Brain (organoid and tissue), 16 donors: ENCODE measurements at places on chromosomes 4 and X. TPM values are rescaled to one million over a fixed set of nuclear protein-coding genes. Genes with fewer than 3 reads are reported as not detected.

- DNase-seq: no peak
These were observed 71.6 kb downstream of the RASL11B start for GRCh38 chr4:52933738-52934137.

DNA sequence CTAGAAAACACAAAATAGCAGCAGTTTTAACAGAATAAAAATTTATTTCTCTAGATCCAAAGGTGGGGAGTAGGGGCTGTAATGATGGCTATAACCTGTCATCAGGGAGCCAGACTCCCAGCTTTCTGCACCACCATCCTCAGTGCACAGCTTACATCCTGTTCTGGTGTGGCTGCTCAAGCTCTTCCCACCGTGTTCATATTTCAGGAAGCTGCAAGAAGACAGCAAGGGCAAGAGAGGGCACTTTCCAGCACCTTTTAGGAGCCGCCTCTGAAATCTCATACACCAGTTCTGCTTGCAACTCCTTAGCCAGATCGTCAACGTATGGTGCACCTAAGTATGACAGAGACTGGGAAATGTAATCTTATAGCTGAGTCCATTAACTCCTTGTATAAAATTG is 253.7 kb downstream of the CENPC start:
- no peak for DNase-seq

- DNase-seq: no peak
These were observed 23.9 kb downstream of the STIM2 start for GRCh38 chr4:26884486-26884988.

DNA sequence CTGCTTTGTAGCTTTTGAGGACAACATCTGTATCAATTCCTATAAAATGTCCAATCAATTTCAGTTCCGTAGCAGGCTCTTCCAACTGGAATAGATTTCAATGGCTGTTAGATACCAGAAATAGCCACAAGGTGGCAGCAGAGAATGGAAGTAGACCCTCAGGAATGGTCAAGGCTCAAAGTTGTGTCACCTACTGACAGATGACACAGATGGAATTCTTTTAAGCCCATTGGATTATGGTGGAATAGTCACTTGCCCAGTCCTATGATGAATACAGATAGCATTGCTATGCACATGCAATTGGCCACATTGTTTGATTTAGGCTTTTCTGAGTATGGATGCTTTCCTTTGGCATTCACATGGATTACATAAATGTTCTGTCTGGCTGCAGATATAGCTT is 130.4 kb upstream of the RADX start:
- DNase-seq: peak; percentile 79

- DNase-seq: no peak
These were observed 1095.2 kb upstream of the POU3F4 start for GRCh38 chrX:82412858-82413257.

DNA sequence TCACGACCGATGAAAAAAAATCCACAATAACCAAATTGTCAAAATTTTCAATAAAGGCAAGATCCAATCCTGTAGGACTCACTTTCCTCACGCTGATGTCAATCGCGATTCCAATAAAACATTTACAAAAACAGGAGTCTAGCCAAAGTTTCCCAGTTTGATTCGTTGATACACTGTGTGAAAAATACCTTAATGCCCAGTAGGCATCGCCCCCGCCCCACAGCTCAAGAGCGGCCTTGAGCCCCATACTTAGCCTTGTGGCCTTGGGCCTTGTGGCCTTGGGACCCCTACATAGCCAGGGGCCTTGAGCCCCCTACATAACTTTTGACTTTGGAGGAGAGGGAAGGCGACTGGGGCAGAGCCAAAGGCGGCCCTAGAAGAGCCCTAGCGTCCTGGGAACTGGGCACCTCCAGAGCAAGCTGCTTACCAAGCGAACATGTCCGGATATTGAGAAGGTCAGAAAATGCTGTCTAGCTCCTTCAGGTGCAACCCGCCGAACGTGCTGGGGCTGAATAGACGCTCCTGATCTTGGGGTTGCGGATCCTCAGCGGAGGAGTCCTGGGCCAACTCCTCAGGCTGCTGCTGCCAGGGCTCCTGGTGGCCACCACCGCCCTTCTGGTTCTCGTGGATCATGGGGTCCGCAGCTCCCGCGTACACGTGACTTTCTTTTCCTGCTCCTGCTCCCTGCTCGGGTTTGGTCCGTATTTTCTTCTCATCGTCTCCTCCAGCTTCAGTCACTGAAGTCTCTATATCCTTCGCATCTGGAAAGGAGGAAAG is 62.9 kb downstream of the RHOXF2B start:
- no peak for DNase-seq

- DNase-seq: no peak
These were observed 206.1 kb upstream of the NEIL3 start for GRCh38 chr4:177103619-177104018.

Gene KCNIP4
- polyA plus RNA-seq: 4.0 TPM

Gene NOX1
- not detected for polyA plus RNA-seq

GRCh38 chr4:7607156-7607910 is 172.6 kb upstream of the PSAPL1 start:
- DNase-seq: no peak

Gene FUNDC2
- polyA plus RNA-seq: 150 TPM

GRCh38 chr4:35151816-35152572 is 1092.3 kb downstream of the ARAP2 start:
- DNase-seq: no peak

DNA sequence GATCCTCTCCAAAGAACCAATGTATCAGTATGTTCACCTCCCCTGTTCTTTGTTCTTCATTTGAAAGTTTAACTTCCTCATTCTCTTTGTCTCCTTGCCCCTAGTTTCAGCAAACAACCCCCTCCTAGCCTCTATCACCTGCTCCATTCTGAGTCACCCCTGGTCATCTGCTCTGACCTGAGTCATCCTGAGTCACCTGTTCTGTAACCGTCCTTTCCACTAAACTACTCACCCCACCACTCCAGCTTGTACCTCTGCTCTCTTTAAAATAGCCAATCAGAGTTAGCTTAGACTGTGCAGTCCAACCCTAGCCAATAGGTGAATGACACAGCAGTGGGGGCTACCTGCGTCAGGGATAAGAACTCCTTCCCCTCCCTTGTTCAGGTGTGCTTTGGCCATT is 249.8 kb upstream of the AADAT start:
- DNase-seq: no peak

- no peak for DNase-seq
These were observed 156.6 kb upstream of the TLL1 start for GRCh38 chr4:165716472-165716871.

Gene BRS3
- polyA plus RNA-seq: not detected

Gene HSPA4L
- 1.6 TPM for polyA plus RNA-seq

Gene IL13RA1
- 7.6 TPM for polyA plus RNA-seq

DNA sequence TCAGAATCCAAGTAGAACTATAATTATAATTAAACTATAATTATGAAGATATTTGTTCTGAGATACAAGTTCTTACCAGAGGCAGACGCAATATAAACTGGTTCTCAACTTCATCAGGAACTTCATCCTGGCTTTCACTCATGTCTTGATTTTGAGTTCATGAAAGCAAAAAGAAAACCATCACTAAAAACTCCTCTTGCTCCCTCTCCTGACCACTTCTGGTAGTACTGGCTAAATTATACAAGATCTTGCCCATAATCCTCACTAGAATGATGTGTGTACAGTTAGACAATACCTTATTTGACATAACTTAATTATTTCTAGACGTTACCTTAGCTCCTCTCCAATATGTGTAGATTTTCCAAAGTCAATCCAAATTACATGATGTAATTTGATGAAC is 3.7 kb downstream of the TAF7L start:
- DNase-seq: peak; percentile 40

DNA sequence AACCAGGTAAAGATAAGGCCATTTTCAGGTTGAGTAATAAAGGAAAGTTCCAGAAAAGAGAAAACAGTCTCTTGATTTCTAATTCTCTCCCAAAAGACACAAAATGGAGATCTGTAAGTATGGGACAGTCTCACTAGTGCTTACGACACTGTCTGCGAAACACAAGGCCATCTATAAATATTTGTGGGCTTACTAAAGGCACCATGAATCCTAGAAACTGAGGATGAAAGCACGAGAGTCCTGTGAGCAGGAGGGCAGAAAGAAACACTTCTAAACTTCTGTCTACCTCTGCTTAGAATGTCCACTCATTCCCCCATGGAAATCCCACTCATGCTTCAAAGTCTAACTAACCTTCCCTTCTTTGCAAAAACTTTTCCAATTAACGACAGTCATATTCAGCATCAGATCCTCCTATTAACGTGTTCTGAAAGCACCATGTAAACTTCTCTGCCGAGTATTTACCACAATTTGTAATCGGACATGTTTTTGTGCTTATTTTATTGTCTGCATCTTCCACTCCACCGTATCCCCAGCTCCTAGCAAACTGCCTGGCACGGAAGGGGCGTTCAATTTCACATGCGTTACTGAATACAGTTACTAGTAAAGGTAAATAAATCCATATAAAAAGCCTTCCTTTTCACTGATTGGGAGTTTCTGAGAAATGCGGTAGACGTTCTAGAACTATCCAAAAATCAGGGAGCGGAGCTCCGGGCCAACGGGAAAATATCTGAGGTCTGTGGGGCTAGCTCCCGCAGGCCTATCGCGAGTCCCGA is 665 bp downstream of the PSMD10 start:
- no peak for DNase-seq

DNA sequence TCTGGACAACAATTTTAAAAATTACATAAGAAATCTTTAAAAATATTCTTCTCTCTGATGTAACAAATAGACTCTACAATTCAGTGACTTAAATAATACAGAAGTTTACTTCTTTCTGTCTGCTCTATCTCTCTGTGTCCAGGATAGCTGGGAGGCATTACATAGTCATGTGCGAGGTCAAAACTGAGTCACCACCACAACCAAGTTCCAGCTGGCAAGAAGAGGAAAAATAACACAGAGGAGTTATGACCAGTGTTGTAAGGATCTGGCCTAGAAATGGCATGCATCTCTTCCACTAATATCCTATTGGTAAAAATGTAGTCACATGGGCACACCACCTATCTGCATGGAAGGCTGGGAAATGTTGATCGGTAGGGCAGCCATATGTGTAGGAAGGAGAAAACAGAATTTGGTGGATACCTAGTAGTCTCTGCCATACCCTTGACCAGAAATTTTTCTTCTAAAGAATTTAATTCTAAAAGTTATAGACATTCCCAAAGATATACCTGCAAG is 39.4 kb upstream of the WDFY3 start:
- DNase-seq: no peak

Gene MEPE
- not detected for polyA plus RNA-seq

Gene CFP
- 1.1 TPM for polyA plus RNA-seq

- peak; percentile 23 for DNase-seq
These were observed 336.1 kb upstream of the BOD1L1 start for GRCh38 chr4:13963601-13964000.

Gene ZDHHC9
- 57.9 TPM for polyA plus RNA-seq

GRCh38 chr4:155489271-155489670 is 112.5 kb upstream of the MAP9 start:
- no peak for DNase-seq

GRCh38 chr4:84767168-84767567 is 184.2 kb downstream of the CDS1 start:
- no peak for DNase-seq

Gene MAGEE2
- polyA plus RNA-seq: 0.56 TPM

GRCh38 chr4:91123742-91124141 is 996.5 kb downstream of the CCSER1 start:
- DNase-seq: no peak

Gene GPR50
- polyA plus RNA-seq: not detected

DNA sequence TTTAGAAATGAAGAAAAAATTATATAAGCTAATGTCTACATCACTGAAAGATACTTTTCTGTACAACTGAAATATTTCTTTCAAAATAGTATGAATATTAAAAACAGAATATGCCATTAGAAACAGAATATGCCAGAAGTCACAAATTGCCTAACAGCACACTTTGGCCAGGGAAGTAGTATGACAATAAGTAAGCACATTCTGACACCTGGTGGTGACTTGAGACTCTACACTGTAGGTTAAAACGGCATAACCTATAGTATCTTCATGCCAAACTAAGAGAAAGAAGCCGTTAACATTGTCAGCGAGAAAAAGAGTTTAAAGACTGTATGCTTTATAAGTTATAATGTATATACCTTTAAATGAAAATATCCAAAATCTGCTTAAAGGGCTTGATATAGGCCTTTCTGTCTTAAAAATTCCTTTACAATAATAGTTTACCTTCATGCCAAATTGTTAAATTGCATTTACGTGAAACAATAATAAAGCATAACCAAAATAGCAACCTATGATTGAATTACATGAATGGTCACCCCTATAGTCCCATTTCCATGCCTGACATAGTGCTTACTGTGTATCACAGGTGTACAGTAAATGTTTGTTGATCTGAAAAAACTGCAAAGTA is 32.8 kb downstream of the FAM13A start:
- DNase-seq: peak; percentile 86

- no peak for DNase-seq
These were observed 25.0 kb downstream of the TLR6 start for GRCh38 chr4:38831653-38832052.

DNA sequence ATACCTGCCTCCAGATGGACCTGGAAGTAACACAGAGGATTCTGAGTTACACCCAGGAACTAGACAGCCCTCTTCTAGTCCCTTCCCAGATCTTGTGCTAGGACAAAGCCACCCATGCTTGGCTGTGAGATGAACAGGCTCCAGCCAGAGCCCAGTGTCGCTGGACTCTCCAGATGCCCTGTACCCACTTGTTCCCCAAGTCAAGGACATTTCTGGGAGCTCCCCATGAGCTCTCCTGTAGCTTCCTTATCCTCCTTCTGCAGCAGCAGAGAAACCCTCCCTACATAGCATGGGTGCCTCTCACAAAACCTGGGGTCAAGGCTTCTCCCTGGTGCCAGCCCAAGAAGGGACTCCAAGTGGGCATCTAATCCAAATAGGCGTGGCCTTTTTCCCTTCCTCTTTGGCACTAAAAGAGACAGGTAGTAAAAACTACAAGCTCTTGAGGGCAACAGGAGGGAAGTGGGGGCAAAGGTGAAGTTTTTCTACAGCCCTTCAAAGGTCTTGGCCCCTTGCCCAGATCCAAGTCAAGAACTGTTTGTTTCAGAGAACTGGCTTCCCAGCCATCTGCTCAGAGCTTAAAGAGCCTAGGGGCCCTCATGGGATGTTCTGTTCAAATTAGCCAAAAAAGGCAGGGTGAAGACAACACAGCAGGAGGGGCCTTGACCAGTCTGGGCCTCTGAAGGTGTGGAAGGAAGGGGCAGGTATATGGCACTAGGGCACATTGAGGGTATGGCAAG is 8.5 kb upstream of the ERCC6L start:
- no peak for DNase-seq

- DNase-seq: no peak
These were observed 45.4 kb upstream of the PGM2 start for GRCh38 chr4:37781131-37781455.

DNA sequence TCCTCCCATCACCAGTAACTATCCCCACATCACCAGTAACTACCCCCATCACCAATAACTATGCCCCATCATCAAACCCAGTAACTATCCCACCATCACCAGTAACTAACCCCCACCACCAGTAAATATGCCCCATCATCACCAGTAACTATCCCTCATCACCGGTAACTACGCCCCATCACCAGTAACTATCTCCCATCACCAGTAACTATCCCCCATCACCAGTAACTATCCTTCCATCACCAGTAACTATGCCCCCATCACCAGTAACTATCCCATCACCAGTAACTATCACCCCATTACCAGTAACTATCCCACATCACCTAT is 2.9 kb downstream of the ASMTL start:
- no peak for DNase-seq
